Fibroblast of skin of left quadriceps (primary cell): ENCODE measurements at places on chromosomes 3 and 15.

DNA sequence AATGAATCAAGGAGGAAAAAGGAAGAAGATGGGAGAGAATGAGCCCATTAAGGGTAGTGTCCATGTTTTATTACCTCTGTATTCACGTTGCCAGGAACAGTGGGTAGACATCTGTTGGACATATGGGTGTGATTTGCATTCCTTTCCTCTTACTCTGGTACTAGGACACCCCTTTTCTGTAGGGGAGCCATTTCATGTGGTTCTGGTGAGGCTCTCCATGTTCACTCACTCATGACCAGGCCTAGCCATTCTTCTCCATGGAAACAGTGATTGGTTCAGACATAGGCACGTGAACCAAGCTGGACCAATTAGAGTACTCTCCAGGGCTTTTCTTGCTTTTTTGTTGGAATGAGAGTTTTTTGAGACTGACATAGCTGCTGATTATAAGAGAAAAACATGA lies 39.6 kb upstream of the PDCD6IP start:
- peak; percentile 15 for DNase-seq

DNA sequence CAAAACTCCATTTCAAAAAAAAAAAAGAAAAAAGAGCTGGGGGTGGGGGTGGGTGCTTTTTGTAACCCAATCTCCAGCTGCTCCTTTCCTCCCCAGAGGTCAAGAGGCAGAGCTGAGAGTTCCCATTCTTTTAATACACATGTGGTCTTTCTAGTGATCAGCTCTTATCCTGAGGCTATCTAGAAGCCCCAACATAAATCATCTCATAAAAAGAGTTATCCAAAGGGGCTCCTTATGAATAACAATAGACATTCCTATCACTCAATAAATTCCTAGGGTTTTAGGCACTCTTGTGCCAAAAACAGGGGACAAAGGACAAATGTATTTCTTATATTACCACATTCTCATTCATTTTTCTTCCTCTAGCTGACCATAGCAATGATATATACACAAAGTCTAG lies 25.1 kb upstream of the GAP43 start:
- DNase-seq, result no peak

DNA sequence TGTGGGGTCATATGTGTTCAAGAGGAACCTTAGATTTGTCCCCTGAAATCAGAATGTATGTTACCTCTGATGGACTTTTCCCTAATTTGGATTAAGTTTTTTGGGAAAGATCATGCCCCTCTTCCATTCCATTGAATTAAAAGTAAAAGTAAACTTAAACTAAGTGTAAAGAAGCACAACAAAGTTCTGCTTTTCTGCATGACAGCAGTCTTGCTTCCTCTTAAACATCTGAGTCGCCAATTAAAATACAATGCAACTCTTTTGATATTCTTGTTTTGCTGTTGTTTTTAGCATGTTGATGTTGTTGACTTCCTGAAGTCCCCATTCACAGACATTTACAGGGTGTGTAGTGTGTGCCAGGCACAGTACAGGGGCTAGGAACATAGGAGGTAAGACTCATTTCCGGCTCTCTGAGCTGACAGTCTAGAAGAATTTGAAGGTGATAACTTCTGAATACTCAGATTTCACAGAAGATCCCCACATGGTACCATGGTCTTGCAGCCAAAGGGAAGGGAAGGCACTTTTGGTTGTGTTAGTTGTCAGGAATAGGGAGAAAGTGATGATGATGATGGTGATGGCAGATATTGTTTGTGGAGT lies 45.0 kb downstream of the USP13 start:
- no peak for DNase-seq

DNA sequence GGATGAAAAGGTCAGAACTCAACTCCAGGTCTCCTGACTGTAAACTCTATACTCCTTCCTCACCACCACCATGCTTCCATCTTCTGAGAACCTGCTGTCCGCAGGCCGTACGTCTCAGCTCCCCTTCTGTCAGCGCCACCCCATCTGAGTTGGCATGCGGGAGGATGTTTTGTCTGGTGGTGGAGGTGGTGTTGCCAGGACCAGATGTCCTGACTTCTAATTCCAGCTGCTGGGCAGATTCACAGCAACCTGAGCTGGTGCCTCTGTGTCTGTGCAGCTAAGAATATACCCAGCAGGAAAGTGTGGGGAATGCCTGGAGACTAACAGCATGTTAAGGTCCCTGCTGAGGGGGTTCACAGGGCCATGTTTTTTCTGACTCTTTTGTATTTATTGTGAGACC lies 23.2 kb downstream of the PLA1A start:
- DNase-seq, result no peak

GRCh38 chr3:112744825-112745566 lies 101.7 kb downstream of the CD200R1L start:
- no peak for DNase-seq

DNA sequence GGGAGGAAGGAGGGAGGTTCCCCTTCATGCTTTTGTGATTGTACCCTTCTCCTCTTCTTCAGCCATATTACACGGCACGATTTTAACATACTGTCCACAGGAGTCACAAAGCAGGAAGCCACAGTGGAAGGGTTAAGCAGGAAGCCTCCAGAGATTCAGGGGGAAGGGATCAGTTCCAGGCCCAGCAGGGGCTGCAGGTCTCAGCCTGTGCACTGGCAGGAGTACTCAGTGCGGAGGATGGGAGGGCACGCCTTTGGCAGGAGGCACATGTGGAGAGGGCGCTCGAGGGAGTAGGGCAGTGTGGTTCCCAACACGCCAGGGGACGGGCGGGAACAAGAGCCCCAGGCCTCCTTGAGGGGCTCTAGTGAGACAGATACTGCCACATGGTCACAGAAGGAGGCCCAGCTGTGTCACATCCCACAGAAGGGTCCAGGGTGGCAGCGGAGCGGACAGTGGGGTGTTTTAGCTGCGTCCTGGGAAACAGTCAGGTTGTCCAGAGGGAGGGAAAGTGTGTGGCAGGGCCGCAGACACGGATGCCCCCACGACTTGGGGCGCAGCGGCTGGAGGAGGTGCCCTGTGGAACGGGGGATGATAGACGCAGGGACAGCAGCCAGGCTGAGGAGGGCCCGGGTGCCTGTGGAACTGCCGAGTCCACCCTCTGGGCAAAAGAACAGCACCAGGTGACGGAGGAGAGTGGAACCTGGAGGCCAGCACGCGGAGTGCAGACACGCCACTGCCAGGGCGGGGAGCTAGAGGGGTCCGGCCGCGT lies 77.5 kb downstream of the CHSY1 start:
- no peak for DNase-seq

DNA sequence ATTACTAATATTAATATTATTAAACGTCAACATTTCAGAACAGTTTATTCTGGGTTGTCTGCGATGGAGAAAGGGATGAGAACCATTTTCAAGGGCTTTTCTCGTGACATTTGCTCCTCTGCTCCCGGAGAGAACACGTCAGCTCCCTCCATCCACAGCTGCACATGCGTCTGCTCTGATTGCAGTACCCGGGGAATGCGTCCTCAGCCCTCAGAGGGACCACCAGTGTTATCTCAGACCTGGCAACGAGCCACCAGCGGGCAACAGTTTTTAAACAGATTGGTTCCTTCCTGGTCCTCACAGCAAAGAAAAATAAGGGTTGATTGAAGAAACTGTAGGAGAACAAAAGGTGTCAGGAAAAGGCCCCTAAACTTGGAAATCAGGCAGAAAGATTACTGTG lies 202.2 kb upstream of the ADAMTS9 start:
- no peak for DNase-seq

- DNase-seq, result no peak
Observed at GRCh38 chr3:45170096-45170495, 23.9 kb upstream of the CDCP1 start.

- DNase-seq, result no peak
Observed at GRCh38 chr3:188841906-188842305, 329.9 kb upstream of the TPRG1 start.

GRCh38 chr3:169758359-169758994 lies 6.4 kb downstream of the TERC start:
- DNase-seq, result no peak

GRCh38 chr3:175554801-175555200 lies 695.7 kb downstream of the NAALADL2 start:
- no peak for DNase-seq

DNA sequence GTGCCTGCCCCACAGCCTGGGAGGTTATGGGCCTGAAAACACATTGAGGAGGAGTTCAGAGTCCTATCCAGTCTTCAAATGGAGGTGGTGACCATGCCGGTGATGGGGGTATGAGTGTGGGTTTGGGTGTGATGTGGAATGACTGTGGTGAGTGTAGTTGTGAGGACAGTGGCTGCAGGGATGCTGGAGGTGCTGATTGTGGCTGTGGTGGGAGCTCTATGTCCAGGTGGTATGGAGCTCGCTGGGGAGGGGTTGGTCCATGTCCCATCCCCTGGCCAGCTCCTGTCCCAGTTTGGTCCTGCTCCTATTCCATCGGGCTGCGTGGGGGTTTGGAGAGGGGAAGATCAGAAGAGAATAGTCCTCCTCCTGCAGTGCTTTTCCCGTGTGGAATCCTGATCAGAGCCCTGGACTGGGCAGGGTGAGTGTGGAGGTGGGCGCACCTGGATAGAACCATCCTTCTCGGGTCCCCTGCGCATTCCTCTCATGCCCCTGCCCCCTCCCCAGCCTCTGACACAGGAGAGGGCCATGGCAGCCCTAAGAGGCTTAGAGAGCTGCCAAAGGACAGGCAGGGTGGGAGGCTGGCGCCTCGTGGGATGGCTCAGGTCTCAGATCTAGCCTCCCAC lies 23.0 kb upstream of the GOLGA6C start:
- DNase-seq, result no peak

DNA sequence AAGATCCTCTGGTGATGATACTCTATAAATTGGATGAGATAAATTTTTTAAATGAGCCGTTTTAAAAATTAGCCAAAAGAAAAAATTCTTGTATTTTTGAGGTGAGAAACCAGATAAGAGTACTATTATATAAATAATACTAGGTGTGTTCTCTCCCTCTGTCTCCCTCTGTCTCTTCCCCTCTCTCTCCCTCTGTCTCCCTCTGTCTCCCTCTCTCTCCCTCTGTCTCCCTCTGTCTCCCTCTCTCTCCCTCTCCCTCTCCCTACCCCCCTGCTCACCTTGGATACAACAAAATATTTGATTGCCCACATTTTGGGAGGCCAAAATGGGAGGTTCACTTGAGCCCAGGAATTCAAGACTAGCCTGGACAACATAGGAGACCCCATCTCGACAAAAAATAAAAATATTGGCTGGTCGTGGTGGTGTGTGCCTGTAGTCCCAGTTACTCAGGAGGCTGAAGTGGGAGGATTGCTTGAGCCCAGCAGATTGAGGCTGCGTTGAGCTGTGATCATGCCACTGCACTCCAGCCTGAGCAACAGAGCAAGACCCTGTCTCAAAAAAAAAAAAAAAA lies 168.5 kb downstream of the TCF12 start:
- no peak for DNase-seq

DNA sequence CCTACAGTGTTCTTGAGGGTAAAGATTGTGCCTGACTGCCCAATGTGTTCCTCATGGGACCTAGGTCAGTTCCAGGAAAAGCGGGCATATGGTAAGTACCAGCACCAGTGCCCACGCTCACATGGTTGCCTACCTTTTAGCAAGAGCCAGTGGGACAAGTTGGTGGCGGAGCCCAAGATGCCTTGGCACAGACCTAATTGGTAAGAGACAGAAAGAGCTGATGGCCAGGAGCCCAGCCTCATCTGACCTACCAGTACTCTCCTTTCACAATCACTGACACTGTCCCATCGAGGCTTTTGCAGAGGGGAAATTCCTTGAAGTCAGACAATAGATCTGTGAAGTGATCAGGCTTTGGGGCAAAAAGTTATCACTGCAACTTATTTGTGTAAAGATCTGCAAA lies 98.4 kb upstream of the BCL6 start:
- no peak for DNase-seq

DNA sequence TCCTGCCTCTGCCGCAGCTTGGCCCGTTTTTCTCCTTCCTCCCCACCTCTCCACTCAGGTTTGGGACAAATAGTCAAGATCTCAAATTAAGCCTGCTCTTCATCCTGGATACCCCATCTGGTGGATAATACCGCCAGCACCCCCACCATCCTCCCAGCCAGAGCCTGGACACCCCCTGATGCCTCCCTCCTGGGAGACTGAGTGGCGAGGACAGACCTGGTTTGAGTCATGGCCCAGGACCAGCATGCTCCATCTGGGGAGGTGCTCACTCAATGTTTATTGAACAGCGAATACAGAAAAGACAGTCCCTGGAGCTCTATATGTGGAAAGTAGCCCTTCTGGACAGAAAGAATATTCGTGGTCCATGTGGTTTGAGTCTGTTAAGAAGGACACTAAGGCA lies 23.3 kb downstream of the CTSH start:
- DNase-seq, result no peak

GRCh38 chr3:52007291-52007690 lies 11.6 kb upstream of the RPL29 start:
- DNase-seq, result no peak

DNA sequence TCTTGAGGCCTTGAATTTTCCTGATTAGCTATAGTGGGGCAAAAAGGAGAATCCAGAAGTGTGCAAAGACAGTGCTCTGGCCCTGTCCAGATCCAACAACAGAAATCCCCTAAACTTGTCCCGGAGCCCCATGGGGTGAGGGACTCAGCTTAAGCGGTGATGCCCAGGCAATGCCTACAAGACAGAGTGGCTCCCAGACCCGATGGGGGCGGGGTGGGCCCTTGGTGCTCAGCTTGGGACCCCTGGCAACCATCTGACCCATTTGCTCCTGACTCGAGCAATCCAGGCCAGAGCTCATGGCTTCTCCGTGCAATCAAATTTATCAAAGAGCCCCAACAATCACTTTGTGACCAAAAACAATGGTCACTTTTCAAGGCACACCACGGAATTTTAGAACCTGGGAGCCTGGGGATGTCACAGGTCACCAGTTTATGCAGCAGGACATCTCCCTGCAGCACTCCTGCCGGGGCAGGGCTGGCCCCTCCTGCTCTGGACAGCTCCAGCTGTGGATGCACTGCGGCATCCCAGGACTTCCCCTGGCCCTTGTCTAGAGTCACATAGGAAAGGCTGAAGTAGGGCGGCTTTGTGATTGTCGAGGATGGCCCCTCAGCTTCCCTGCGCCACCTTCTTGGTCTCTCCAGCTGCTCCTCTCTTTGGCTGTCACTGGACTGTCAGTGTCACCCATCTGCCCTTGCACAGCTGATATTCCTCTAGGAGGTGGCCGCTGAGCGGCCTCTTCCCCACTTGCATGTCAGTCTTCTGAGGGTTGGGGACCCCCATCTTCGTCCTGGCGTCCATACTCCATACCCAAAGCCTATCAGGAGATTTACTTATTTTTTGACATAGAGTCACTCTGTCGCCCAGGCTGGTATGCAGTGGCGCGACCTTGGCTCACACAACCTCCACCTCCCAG lies 28.4 kb downstream of the RGMA start:
- no peak for DNase-seq

GRCh38 chr3:176767385-176767784 lies 429.9 kb downstream of the TBL1XR1 start:
- DNase-seq, result peak; percentile 30

- no peak for DNase-seq
Observed at GRCh38 chr3:98500019-98500418, 2.5 kb downstream of the OR5K2 start.

DNA sequence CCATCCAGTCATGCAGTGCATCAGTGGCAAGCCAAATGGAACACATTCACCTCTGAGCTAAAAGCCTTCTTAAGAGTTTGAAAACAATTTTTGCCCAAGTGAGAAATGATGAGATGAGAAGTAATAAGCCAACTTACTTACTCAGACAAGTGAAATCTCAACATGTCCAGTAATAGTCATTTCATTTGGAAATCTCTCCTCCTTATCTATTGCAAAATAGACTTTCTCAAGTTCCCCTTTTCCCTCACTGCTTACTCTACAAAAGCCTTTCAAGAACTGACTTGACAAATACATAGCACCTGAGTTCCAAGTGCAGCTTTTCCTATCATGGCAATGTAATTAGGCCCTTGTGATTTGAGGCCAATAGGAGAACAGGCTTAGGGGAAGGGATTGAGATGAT lies 282.3 kb downstream of the SLC9A9 start:
- DNase-seq, result no peak

- DNase-seq, result no peak
Observed at GRCh38 chr15:58590236-58590635, 158.4 kb downstream of the LIPC start.
